Mesothelial cell of epicardium (in vitro differentiated cells): ENCODE measurements at places on chromosomes 12 and 14.

DNA sequence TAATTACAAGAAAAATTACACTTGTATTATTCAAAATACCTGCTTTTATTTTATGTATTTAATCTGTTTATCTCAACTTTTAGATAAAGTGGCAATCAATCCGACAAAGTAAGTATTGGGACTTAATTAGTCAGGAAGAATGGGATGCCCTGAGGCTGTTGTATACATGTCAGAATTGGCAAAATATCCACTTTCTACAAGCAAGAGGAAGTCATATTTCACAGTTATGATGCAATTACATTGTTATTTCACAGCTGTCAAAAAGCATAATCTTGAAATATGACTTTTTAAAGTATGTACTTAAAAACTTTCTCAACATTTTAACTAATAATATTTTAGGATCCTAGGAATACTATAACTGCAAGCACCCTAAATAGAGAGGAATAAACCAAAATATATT lies 357.1 kb upstream of the MGAT4C start:
- peaks cover 3% of the 10 kb centered on the region for H3K4me1 ChIP-seq
- H3K27me3 ChIP-seq: peaks cover 6% of the 10 kb centered on the region
- H3K4me3 ChIP-seq: no peak overlapping the region
- no peaks in the 10 kb centered on the region for H3K36me3 ChIP-seq
- no peak for DNase-seq
- H3K27ac ChIP-seq: no peak overlapping the region

DNA sequence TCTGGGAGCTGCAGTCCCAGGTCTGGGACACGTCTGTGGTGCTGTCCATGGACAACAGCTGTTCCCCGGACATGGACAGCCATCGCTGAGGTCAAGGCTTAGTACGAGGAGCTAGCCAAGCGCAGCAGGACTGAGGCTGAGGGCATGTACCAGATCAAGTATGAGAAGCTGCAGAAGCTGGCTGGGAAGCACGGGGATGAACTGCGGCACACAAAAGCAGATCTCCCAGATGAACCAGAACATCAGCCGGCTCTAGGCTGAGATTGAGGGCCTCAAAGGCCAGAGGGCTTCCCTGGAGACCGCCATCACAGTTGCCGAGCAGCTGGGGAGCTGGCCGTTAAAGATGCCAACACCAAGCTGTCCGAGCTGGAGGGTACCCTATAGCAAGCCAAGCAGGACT lies 375.3 kb downstream of the SEC23A start:
- no peak overlapping the region for H3K27ac ChIP-seq
- no peaks in the 10 kb centered on the region for H3K36me3 ChIP-seq
- peaks cover 11% of the 10 kb centered on the region for H3K4me1 ChIP-seq
- H3K4me3 ChIP-seq: no peak overlapping the region
- no peak for DNase-seq

DNA sequence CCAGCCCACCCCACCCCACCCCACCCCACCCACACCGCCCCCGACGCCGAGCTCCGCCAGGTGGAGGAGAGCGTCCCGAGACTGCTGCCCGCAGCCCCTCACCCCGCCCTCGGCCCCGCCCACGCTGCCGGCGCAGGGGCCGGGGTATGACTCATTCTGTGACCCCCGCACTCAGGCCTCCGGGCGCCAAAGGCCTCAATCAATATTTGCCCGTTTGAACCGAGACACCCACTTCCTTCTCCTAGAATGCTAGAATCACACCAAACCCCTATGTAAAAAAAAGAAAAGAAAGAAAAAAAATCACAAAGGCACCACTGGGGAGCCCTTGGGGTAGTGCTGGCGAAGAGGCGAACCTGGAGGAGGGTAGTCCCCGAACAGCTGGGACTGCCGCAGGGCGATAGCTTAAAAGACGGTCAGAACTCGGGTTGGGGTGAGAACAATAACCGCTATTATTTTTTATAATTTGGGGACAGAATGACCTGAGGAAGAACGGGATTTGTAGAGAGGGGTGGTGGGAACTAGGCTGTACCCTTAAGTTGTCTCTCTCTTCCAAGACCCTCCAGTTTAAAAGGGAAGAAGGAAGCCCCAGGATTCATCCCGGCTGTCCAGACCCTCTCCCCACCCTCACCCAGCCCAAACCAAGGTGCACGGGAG lies 894 bp downstream of the KRT8 start:
- H3K36me3 ChIP-seq: peaks cover 27% of the 10 kb centered on the region
- H3K4me3 ChIP-seq: peak overlapping the region; percentile 98
- peak; percentile 59 for DNase-seq
- H3K27me3 ChIP-seq: no peaks in the 10 kb centered on the region
- H3K4me1 ChIP-seq: peaks cover 73% of the 10 kb centered on the region
- H3K27ac ChIP-seq: peak overlapping the region; percentile 91

DNA sequence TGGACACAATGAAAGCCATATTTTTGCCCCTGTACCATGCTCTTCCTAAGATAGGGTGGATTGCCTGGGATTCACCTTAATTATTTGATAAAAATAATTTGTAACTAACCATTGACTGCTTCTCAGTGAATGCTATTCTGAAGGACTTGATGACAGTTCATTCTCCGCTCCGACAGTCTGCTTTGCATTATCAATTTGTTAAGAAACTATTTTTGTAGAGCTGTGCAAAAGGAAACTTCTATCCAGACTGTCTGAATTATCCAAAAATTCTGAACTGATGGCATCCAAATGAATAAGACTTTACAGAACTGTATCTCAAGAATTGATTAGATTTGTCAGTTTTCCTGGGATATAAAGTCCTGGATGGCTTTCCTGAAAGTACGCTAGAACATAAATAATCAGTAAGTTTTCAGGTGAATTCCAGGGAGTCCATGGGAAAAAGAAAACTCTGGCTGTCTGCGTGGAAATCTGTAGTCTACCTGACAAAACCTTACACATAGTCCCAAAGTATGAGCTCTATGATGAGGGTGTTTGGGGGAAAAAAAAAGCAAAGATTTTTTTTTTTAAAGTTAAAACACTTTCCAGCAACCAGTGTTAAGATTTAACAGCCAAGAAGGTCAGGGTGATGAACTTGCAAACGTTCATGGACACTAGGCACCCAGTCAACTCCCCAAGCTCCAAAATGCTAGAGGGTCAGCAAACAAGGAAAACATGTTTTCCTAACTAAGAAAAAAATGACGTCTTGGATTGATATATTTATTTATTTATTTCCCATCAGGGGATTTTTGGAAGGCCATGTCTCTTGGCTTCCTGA lies 291.1 kb upstream of the TBX3 start:
- H3K36me3 ChIP-seq: peaks cover 15% of the 10 kb centered on the region
- peak overlapping the region; percentile 81 for H3K27ac ChIP-seq
